ENCODE measurements at places on chromosomes 5 and 9. TPM values are rescaled to one million over a fixed set of nuclear protein-coding genes. Genes with fewer than 3 reads are reported as not detected.

DNA sequence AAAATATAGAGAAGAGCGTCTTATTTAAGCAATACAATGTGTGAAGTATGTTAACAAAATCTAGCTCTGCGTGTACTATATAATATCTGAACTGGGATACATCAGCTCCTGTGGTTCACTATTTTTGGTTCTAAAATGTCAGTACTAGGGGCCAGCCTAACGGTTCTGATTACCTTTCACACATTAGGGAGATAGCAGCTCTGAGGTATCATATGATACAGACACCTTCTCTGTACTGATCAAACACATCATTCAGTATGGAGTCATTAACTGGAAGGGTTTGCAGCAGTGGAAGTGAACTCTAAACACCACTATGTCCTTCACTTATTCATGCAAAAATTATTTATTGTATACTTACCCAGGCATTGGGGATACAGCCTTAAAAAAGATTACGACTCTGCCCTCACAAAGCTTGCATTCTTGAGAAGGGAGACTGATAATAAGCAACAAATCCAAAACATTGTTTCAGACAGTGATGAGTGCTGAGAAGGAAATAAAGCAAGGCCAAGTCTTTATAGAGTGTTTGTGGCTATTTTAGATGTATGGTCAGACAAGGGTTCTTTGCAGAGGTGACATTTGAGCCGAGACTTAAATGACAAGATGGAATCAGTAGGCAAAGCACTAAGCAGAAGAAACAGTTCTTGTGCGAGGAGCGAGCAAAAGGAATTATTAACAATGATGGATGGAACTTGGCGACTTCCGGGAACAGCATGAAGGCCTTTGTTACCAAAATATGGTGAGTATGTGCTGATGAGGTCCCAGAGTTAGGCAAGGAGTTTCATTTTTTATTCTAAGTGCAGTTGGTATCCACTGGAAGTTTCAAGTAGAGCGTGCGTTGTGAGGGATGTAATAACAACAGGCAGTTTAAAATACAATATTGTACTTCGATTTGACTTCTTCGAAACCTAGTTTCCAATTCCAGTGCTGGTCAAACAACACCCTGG lies 1.8 kb upstream of the LNPEP start:
- DNase-seq = no peak

Gene TAF11L10
- not detected for total RNA-seq

DNA sequence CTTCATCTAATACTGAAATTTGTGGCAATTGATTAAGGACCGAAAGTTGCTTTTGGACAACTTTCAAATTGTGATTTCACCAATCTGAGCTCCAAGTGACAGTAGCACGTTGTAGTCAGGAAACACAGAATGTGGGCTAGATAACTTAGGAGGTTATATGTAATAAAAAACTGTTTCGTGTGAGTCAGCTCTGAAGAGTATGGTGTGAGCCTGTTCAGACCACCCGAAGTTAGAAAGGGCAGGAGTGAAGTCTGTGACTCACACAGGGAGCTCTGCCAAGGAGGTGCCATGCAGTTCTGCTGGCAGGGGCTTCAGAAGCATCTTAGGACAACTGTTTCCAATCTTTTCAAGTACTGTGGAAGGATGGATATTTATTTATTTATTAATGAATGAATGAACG lies 16.4 kb upstream of the ZBTB34 start:
- DNase-seq = no peak

Gene FOXD4L4
- not detected for total RNA-seq

Gene NEUROG1
- total RNA-seq = not detected

DNA sequence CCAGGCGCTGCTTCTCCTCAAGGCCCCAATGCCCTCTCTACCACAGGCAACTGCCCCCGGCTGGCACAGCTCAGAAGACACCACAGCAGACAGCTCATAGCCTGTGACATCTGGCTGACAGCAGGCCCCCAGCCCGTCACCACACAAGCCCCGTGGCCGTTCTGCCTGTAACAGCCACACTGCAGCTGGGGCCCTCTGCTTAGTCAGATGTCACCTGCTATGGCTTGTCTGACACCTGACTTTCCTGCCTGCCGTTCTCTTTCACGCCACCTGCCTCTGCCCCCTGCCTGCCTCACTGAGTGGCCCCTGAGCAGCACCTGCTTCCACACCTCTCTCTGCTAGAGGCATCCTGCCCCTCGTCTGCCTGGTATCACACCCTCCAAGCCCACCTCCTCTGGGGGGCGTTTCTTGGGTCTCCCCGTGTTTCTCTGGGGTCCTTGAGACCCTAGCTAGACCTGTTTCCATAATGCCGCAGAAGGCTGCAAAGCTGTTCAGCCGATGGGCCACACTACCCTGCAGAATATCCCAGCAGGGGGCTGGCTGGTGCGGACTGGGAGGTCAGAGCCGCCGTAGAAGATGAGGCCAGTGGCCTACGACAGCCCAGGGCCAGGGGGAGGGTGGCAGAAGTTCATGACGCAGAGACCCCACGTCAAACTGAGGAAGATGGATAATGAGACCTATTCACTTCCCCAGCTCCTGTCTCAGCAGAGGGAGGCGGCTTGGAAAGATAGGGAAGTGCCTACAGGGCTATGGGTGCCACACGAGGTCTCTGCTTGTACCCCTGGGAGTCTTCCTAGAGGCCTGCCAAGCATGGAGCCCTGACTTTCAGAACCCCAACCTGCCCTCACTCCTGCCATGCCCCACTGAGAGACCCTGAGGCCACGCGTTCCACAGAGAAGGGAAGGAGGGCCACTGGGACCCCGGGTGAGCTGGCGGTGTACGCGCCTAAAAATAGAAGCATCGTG lies 95.1 kb downstream of the ZNF354C start:
- peak; percentile 30 for DNase-seq

Gene SPINK7
- total RNA-seq = not detected

Gene IRX4
- total RNA-seq = 15.8 TPM

GRCh38 chr5:65858316-65858715 lies 68.1 kb upstream of the ERBIN start:
- DNase-seq = no peak

DNA sequence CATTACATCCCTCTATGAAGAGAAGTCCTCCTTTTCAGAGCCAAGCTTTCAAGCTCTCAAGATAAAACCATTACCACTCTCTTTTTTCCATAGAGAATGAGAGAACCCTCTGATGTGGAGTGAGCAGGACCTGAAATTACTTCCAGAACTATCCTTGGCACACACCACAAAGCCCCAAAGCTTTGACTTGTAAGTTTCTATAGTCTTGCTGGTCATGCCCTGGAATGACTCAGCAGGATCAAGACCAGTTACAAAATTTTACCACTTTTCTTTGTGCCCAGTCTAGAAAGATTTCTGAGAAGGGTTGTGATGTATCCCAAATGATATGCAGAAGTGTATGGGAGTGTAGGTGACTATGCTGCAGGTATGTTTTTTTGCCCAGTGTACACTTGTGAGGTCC lies 760.6 kb downstream of the TLE1 start:
- no peak for DNase-seq

DNA sequence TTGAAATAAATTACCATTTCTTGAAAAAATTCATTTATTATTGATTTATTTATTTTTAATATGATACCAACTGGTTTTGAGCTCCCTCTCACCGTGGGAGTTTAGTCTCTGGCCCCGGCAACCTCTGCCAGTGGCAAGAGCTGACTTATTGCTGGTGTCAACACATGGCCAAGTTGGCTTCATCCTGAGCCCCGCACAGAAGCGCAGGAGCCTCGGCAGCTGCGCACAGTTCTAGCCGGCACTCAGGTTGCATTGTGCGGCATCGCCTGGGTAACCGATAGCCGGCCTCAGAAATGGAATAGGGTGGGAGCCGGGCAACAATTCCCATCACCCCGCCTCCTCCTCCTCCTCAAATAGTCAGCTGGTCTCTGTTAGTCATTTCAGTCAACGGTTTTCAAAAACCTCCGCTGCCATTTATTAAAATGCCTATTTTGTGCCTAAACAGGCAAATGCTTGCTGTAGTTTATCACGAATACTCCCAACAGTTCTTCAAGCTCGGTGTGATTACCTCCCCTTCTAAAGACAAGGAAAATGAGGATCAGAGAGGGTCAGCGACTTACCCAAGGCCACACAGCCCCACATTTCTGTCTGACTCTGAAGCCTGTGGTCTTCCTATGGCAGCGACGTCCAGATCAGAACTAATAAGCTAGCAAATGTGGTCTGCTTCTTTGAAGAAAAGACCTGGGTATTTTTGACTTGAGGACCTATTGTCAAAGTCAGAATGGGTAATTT lies 15.7 kb upstream of the MSX2 start:
- DNase-seq = no peak

GRCh38 chr5:9207817-9208418 lies 338.0 kb downstream of the SEMA5A start:
- DNase-seq = no peak

- DNase-seq = no peak
These were observed 113.3 kb upstream of the GRAMD2B start for GRCh38 chr5:126309860-126310259.

Gene KLHL3
- 22.3 TPM for total RNA-seq

DNA sequence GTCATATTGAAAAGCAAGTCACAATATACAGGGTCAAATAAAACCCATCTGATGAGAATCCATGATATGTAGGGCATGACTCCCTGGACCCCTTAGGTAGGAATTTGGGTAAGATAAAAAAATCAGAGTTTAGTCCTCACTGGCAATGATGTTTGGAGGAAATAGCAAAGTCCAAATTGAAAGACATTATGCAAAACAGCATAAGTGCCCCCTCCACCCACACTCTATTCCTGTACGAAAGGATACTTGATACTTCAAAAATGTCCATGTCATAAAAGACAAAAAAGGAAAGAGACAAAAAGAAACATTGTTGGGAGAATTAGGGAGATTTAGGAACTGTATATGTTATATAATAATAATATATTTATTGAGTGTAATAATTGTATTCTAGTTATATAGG lies 96.1 kb upstream of the RASGRF2 start:
- no peak for DNase-seq

Gene ADAMTS12
- total RNA-seq = 1.7 TPM

DNA sequence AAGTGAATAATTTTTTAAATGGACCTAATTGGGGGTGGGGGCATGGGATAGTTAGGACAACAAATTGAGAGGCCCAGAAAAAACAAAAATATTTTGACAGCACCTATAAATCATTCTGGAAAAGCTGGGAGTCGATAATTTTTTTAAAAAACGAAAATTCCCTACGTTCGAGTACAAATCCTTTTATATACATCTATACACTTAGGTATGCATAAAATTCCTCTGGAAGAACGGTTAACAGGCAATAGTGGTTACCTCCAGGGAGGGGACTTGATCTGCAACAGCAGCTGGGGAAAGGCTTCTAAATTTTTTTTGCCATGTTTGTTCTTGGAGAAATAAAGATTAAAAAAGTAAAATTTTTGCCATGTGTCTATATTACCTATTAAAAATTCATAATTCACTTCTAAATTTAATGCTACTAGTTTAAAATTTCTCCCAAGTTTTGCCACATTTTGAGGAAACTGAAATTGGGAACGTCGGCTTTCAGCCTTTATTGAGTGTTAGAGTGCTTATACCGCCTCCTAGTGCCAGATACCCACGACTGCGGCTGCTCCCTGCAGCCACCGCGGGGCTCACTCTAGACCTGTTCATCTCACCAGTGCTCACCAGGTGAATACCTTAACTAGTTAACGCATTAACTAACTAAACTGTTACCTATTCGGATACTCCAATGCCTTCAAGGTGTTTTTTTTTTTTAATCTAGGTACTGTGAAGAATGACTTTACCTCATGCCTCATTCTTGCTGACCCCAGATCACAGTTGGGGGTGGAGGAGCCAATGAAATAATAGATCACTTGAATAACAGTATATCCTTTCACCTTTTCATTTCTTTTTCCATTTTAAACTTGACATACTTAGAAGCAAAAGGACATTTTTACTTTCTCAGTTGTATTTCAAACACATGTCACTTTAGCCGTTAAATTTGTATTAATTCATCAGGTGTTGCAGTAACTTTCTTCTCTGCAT lies 1.8 kb upstream of the BHMT start:
- peak; percentile 58 for DNase-seq

Gene CCNG1
- 86.8 TPM for total RNA-seq

GRCh38 chr5:77156379-77156778 lies 54.1 kb upstream of the PDE8B start:
- DNase-seq = no peak

DNA sequence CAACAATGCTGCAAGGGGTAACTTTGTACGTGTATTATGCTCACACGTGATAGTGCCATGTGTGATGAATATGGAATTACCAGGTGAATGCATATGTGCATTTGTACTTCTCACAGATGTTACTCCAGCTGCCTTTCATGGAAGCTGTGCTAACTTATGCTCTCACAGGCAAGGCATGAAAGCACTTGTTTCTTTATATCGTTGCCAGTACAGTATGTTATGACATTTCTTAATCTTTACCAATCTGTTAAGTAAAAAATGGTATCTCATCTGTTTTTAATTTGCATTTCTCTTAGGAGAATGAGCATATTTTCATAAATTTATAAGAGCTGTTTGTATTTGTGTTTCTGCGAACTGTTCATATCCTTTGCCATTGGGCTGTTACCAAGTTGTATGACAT lies 311.8 kb upstream of the DMRT1 start:
- no peak for DNase-seq

GRCh38 chr5:173581408-173582215 lies 34.8 kb downstream of the BOD1 start:
- DNase-seq = peak; percentile 55

- DNase-seq = no peak
These were observed 189.7 kb downstream of the DAB2IP start for GRCh38 chr9:121840838-121841760.

DNA sequence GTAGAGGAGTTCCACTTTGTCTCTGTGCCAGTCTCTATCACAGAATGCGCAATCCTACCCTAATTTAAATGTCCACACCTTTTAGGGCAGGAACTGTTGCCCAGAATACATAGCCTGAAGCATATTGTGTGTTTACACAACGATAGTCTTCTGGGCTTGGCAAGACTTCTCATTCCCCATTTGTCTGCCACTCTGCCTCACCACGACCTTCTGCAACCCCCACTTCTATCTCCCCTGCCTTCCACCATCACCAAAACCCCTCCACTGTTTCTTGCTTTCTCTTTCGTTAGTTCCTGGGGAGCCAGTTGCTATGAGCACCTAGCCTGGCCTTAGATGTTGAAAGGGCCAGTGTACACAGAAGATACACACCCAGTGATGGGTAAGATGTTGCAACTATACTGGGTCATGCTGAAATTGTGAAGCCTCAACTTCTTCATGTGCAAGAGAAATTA lies 883 bp upstream of the RNF145 start:
- no peak for DNase-seq

DNA sequence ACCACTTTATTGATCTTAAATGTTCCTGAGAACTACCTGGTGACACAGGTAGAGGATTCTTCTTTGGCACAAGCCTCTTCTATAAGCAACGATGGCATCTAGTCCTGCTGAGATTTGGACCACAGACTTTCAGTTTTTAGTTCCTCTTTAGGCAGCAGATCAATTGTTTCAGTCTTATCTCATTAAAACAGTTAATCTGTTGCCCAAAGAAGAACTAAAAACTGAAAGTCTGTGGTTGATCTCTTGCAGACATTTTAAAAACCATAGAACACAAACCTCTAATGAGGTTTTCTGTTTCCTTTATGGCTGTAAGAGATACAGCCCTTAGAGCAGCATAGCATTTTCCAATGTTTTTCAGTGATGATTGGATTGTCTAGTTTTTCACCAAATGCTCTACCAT lies 480.9 kb downstream of the MTRR start:
- DNase-seq = no peak

Gene LCN9
- not detected for total RNA-seq

- no peak for DNase-seq
These were observed 32.1 kb upstream of the CLINT1 start for GRCh38 chr5:157890836-157891597.
